ENCODE measurements at places on chromosomes 5 and 9.
A peak's percentile ranks its signal among the peaks of the same experiment; 100 is the strongest.

DNA sequence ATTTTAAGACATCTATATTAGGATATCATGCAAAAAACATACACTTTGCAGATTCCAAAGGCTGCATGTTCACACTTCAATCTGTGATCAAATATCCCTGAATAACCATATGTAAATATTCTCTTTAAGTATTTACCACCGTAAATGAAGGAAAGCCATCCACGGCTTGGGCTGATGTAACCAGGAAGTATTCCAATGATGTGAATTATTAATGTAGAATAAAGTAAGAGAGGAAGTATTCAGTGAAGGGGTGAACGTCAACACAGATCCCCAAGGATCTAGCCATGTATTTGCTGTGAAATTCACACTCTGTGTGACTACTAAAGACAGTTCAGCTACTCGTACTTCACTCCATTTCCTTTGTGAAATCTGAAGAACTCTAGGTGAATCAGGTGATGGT lies 75.2 kb downstream of the CDH6 start:
- no peak for DNase-seq

DNA sequence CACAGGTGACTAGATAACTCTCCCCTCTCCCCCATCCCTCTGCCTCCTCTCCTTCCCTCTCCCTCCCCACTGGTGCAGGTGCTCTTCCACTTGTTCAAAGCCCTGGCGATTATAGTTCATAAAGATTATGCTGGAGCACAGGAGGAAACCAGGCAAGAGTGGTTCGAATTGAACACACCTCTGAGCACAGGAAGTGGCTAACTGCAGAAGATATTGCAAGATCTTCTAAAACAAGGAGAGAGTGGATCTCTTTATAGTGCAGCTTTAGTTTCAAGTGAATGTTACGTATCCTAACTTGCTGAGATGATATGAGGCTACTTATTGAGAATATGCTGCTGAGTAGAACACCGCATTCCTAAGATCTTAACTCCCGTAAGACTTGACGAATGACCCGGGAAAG lies 178.4 kb downstream of the GOLPH3 start:
- DNase-seq: peak; percentile 58

DNA sequence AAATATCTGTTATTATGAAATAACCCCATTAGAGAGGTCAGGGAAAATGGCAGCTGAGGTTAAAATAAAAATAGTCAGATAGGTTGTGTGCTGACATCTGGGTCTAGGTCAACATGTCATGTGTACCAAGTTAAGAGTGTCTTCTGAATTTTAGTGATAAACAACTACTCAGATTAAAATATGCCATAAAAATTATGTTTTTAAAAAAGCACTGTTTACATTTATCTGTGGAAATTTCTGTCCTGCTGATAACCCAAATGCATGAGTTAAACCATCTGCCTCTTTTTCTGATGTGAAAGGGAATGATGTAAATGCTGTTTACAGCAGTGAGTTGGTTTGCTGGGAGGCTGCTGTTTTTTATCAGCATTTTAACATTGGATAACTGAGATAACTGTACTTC lies 361.2 kb upstream of the TARS1 start:
- no peak for DNase-seq

- DNase-seq: no peak
Observed at GRCh38 chr9:126464694-126465441, 138.2 kb downstream of the MVB12B start.

All from OCI-LY7 (cell line).